ENCODE measurements at places on chromosomes 2 and 18. TPM values are rescaled to one million over a fixed set of nuclear protein-coding genes. Genes with fewer than 3 reads are reported as not detected.

Gene ADD2
- 1.6 TPM for total RNA-seq

Gene MOGAT1
- 0.24 TPM for total RNA-seq

Gene SCLY
- 8.8 TPM for total RNA-seq

Gene CNDP1
- not detected for total RNA-seq

Gene TGFA
- 0.73 TPM for total RNA-seq

Gene CFAP65
- not detected for total RNA-seq

Gene CNGA3
- not detected for total RNA-seq

Gene CCDC121
- 3.5 TPM for total RNA-seq

Gene CYRIA
- total RNA-seq = 3.7 TPM

DNA sequence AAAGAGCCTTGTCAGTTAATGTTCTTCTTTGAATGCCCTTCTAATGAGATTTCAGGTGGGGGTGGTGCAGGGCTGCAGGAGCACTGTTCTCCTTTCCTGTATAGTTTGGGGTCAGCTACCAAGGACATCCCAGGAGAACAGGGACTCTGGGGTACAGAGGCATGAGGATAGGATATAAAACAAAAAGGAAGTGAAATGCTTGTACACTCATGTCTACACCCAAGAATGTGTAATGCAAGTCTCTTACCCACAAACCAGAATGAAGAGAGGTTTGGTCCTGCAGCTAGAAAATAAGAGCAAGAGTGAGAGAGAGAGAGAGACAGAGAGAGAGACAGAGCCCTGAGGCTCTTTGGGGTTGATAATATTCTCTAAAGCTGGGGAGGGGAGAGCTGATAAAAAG lies 151.8 kb upstream of the KCTD1 start:
- DNase-seq = no peak

DNA sequence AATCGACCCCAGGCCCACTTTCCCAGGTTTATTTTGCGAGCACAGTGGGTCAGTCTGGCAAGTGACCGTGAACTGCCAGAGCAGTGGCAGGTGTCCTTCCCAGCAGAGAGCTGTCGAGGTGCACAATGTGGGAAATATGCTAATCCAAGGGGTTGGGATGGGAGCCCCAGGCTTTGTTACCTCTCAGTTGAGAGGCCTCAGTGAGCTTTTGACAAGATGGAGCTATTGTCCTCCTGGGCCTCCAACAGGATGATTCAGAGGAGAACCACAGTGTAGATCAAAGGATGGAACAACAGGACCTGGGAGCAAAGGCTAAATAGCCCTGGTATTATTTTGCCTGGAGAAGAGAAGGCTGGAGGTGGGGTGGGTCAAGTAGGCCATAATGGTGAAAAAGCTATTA lies 150.8 kb downstream of the NCKAP5 start:
- DNase-seq = no peak

DNA sequence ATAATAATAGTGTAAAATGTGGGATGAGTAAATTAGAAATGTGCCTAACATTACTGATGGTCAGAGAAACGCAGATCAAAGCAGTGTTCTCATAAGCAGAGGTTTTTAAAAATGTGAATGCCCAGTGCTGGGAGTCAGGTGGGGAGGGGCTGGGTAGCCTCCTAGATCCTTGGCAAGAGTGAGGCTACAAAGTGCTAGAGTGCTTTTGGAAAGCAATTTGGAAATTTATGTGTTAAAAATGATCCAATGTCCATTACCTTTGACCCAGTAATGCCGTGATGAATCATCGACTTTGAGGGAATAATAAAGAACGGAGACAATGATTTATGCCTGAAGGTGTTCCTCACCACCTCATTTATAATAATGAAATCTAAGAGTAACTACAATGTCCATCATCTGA lies 44.9 kb upstream of the TWIST2 start:
- DNase-seq = no peak

DNA sequence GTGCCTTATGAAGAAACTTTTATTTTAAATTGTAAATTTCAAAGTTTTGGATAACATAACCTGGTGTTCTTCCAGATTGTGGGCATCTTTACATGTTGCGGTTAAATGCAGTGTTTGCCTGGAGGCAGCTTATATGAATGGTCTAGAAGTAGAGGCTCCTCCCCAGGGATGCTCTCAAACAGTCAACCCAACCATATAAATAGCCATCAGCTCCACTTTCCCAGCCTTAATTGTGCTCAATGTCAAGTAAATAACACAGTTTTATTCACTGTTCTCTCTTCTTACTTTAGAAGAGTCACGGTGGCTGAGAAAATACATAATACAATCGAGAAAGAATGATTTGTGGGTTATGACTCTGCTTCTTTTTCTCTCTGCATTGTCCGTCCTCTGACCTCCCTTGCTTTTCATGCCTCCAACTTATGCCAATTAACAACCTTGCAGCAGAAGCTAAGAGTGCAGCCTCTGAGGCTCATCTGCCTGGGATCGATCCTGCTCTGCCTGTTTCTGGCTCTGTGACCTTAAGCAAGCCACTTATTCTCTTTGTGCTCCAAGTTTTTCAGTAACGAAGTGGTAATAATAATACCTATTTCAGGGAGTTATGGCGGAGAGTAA lies 100.3 kb downstream of the DAW1 start:
- no peak for DNase-seq

DNA sequence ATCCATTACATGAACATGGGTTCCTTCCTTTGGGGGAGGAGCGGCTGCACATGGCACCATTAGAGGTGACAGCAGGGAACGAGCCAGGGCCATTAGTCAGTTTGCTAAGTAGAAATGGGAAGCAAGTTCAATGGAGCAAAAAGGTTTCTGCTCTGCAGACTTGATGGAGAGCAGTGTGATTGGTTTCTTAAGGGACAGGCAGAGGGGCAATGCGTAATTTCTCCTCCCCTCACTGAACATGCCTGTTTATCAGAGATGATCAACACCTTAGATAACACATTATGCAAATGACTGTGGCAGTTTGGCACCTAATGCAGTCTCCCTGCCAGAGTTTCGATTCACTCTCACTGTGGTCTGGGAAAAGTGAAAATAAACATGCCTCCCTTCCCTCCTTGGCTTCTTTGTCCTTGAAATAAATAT lies 414.5 kb downstream of the STK39 start:
- DNase-seq = no peak

GRCh38 chr2:169038338-169038757 lies 7.2 kb upstream of the ABCB11 start:
- no peak for DNase-seq

DNA sequence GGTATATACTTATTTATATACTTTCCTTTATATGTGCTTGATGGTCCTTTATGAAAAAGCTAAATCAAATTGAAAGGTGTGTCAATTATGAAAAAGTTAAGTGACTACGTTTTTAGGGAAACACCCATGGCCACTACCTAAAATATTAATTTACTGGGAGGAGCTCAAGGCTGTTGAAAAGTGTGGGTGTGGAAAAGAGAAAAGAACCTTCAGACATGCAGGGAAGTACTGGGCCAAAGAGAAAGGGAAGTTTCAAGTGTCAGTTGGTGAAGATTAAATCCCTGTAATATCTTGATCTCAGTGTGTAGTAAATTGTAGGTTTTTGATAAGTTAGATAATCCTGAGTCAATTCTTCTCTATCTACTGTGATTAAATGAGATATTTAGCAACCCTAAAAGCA lies 6.2 kb upstream of the GKN1 start:
- DNase-seq = no peak

DNA sequence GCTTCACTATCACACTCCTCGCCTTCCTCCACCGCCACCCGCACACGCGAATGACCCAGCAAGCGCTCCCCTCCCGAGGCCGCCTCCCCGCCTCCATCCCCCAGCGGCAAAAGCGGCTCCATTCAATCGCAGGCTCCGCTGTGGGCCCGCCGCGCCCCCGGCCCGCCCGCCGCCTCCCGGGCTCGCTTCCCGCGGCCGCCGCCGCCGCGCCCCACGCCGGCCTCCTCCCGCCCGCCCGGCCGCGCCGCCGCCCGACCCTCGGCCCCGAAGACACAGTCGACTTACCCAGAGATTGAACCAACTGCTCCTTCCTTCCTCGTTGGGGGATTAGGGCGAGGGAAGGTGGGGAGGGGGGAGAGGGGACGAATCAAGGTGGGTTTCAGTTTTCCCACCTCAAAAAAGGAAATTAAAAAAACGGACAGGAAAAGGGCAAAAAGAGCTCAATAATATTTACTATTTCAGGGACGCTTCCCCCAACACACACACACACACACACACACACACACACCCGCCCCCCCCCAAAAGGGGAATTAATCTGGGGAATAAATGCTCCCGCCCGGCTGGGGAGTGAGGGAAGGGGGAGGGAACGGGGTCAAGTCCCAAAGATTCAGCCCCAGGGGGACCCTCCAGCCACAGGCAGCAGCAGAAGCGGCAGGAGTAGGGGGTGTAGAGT lies 743 bp downstream of the XPO1 start:
- no peak for DNase-seq

- no peak for DNase-seq
These were observed 10.3 kb upstream of the NPPC start for GRCh38 chr2:231936491-231936890.

- no peak for DNase-seq
These were observed 28.6 kb downstream of the EPB41L3 start for GRCh38 chr18:5515011-5515784.

DNA sequence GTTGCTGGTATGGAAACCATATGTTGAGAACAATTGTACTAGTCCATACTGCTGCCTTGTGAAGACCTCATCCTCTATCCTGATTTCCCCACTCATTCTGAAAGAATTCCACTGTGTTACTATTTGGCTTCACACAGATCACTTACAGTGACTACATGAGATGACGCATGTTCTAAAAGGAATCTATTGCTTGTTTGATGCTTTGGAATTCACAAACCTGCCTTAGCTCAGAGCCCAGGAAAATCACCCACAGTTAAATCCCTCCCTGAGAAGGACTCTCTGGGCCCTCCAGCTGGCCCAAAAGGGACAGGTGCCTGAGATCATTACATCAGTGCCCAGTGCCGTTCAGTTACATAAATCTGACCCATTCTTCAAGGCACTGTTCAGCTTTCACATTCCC lies 45.3 kb downstream of the KLHL29 start:
- peak; percentile 5 for DNase-seq

- DNase-seq = no peak
These were observed 44.2 kb downstream of the CEP192 start for GRCh38 chr18:13035249-13035914.

DNA sequence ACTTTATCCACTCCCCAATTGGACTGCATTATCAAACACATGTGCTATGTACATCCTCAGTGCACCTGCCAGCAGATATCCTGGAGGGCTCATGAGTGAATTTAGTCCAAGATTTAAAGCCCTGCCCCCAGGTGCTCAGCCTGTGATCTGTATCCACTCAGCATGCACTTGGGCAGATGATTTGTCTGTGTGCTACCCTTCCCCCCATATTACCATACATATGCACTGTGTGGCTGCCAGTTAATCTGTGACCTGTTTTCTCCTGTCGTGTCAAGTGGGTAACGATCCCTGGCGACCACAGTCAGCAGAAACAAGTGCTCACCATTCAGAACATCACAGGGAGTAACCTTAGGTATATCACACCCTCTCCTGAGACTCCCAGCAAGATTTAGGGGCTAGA lies 10.2 kb downstream of the NAGK start:
- no peak for DNase-seq

DNA sequence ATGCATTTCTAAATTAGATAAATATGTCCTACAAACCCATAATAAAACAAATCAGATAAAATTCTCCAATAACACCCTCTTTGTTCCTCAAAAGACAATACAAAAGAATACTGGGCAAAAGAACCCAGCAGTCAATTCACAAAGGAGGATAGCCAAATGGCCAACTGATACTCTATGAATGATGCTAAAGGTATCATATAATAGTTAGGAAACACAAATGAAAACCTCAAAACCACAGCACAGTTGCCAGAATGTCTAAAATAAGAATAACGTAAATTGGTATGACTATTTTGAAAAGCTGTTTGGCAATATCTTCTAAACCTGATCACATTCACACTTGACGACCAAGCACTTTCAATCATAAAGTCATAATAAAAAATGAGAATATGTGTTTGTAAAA lies 315.4 kb downstream of the CDH7 start:
- DNase-seq = no peak

GRCh38 chr2:129347486-129348217 lies 631.8 kb upstream of the RAB6C start:
- DNase-seq = no peak

GRCh38 chr2:49028101-49028500 lies 126.2 kb downstream of the FSHR start:
- DNase-seq = no peak

- no peak for DNase-seq
These were observed 31.0 kb upstream of the TNS1 start for GRCh38 chr2:218033590-218034496.

DNA sequence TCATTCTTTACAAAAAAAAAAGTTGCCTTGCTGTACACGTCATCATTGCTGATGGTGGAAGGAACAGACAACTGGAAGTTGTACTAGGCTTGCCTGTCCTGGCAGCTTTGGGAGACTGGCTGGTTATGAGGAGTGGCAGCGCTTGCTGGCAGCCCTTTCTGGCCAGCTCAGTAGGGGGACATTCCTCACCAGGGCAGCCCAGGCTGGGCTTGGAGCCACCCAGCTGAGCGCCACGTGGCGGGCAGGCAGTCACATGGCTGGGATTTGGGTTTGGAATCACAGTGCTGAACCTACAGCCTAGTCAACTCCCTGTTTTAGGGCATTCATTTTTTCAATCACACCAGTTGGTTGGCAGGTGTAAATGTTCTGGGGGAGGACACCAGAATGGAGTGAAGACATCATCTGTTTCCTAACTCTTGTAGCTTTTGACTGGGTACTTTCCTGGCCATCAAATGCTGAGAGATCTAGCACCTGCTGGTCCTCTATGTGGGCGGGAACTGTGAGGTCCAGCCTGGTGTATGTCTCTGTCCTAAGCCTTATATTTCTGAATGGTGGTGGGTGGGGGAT lies 139.3 kb downstream of the SETBP1 start:
- peak; percentile 81 for DNase-seq

GRCh38 chr2:156429211-156429610 lies 7.0 kb upstream of the GPD2 start:
- no peak for DNase-seq

DNA sequence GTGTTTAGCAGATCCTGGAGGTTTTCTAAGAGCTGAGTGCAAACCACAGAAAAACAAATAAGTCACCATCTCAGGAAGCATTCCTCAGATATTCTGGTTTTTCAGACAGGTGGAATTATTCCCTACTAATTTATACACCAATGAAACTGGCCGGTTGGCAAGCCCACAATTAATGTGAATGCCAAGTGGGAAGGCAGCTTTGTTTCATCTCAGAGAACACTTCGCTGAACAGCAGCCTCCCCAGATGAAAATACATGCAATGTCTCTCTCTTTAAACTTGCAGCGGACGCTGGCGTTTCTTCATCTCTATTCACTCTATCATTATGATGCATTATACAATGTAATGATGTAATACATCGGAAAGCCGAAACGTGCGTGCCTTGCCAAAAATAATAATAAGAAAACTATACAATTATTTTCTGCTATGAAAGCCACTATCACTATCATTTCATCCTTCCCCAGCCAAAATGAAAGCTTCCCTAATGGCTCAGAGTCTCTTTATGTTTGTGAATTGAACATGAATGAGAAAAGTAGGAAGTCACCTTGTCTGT lies 649.4 kb downstream of the BCL11A start:
- DNase-seq = no peak

- DNase-seq = no peak
These were observed 114.0 kb downstream of the ACAA2 start for GRCh38 chr18:49699303-49699702.
